ENCODE measurements at places on chromosomes 1 and 21. TPM values are rescaled to one million over a fixed set of nuclear protein-coding genes. Genes with fewer than 3 reads are reported as not detected.

The PLPP3 gene
- total RNA-seq, result 8.2 TPM

GRCh38 chr1:33713058-33713877 lies 150.6 kb upstream of the HMGB4 start:
- no peak for DNase-seq

GRCh38 chr1:175343945-175344344 lies 151.4 kb upstream of the KIAA0040 start:
- DNase-seq, result no peak

The REG4 gene
- total RNA-seq, result not detected

GRCh38 chr1:7228252-7228961 lies 443.2 kb downstream of the CAMTA1 start:
- DNase-seq, result no peak

- no peak for DNase-seq
Observed at GRCh38 chr1:62905309-62905708, 121.4 kb downstream of the ATG4C start.

DNA sequence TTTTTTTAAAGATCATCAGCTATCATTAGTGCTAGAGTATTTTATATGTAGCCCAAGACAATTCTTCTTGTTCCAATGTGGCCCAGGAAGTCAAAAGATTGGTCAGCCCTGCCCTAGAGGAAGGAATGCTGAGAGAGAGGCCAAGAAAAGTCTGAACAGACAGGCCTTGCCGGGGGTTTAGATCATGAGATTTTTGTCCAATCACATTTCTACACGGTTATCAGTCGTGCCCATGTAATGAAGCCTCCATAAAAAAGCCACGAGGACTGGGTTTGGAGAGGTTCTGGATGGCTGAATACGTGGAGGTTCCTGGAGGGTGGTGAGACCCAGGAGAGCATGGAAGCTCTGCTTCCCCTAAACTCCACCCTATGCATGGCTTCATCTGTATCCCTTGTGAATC lies 24.3 kb upstream of the ENO1 start:
- DNase-seq, result no peak

- no peak for DNase-seq
Observed at GRCh38 chr1:30262158-30262557, 461.2 kb downstream of the MATN1 start.

Data from Panc1 (cell line).